Parietal lobe (tissue), 2 donors: ENCODE measurements at places on chromosomes 2 and 18. TPM values are rescaled to one million over a fixed set of nuclear protein-coding genes. Genes with fewer than 3 reads are reported as not detected.

Gene RMDN2
- 12.2 TPM for total RNA-seq

Gene TBR1
- 132 TPM for total RNA-seq

Gene CXCR1
- 0.31 TPM for total RNA-seq

Gene HRH4
- total RNA-seq, result not detected

Gene BIRC6
- total RNA-seq, result 456 TPM

Gene CNGA3
- 6.3 TPM for total RNA-seq

Gene C2orf42
- total RNA-seq, result 30.4 TPM

Gene C2orf74
- total RNA-seq, result 2.5 TPM

Gene CCDC85A
- 34.4 TPM for total RNA-seq

Gene IGFBP5
- 11.6 TPM for total RNA-seq

Gene GPR39
- 10.0 TPM for total RNA-seq

Gene GALNT3
- total RNA-seq, result 7.8 TPM

Gene PLCL1
- 31.0 TPM for total RNA-seq

Gene CHRNG
- total RNA-seq, result not detected

Gene NPAS2
- 10.6 TPM for total RNA-seq
